ENCODE measurements at places on chromosomes 16 and 17.
A peak's percentile ranks its signal among the peaks of the same experiment; 100 is the strongest.

- ATAC-seq: peak; percentile 53
These were observed 20.8 kb upstream of the DNAH17 start for GRCh38 chr17:78598013-78598471.

- ATAC-seq: no peak
These were observed 1.1 kb upstream of the MYH11 start for GRCh38 chr16:15857724-15858560.

DNA sequence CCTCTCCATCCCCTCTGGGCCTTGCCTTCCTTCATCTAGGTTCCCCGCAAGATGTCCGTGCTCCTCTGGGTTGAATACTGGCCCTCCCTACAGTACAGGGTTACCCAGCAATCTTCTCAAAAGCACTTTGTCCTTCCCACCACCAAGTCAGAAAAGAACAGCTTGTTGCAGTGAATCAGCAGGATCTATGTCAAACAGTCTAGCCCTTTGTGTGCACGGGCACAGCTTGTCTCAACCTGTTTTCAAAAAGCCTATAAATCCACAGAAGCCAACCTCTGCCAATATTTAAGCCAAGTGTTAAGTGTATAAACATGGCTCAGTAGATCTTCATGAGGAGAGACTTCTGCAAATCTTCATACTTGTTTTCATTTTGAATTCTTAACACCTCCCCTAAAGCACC lies 25.2 kb downstream of the C17orf67 start:
- ATAC-seq: no peak

DNA sequence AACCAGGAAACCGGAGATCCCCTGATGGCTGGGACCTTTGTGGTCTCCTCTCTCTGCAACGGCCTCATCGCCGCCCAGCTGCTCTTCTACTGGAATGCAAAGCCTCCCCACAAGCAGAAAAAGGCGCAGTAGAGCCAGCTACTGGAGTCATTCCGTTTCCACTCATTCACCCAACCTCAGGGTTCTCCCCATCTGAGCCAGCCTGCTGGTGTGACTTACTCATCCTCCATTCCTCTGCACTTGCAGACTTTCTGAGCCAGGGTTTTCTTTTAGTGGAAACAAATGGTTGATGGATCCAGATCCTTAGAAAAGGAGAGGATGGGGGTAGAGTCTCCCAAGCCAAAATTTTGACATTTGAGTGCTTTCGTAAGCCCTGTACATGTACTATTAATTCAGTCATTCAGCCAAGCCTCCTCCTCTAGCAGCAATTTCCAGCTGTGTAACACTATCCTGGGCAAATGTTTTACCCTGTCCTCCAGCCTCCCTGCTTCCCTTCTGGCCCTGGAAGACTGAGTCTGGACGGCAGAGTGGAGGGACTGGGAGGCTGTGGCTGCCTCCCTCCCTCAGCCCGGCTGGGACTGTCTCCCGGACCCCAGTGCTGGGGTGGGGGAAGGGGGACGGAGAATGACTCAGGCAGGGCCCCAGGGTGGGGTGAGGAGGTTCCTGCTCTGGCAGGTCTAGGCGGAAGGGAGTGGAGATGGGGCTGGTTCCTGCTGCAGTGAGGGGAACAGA lies 2.3 kb downstream of the SOX15 start:
- no peak for ATAC-seq

DNA sequence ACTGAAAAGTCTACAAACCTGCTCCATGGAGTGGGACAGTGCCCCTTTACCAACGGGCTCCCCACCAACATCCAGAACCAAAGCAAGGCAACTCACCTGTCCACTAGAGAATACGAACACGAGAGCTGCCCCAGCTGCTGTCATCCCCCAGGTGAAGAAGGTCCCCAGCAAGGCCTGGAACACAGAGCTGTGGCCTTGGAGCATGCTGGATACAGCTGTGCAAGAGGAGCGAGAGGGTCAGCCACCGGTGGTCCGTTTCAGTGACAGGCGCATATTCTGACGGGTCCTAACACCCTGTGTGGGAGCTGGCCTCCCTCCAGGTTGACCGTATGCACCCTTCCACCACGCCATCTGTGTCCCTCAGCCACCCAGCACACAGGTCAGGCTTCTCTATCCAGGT lies 3.9 kb downstream of the SLC39A11 start:
- no peak for ATAC-seq

DNA sequence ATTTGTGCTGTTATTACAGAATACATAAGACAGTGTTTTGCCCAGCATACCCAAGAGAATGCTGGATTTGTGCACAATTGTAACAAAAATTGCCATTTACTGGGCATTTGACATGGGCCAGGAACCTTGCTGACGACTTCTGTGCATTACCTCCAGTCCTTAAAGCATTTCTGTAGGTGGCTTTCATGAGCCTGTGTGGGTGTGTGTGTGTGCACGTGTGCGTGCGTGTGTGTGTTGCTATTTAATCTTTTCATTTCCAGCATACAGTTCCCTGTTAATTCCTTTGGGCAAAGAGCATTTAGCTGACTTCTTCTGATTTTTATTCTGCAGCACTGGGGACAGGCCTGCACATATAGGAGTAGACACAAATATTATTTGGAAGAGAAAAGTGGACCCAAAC lies 134.4 kb downstream of the CYLD start:
- ATAC-seq: no peak

- peak; percentile 90 for ATAC-seq
These were observed 15.1 kb downstream of the FAM117A start for GRCh38 chr17:49748791-49749190.

- peak; percentile 71 for ATAC-seq
These were observed 150.6 kb downstream of the CLEC16A start for GRCh38 chr16:11094857-11095565.

DNA sequence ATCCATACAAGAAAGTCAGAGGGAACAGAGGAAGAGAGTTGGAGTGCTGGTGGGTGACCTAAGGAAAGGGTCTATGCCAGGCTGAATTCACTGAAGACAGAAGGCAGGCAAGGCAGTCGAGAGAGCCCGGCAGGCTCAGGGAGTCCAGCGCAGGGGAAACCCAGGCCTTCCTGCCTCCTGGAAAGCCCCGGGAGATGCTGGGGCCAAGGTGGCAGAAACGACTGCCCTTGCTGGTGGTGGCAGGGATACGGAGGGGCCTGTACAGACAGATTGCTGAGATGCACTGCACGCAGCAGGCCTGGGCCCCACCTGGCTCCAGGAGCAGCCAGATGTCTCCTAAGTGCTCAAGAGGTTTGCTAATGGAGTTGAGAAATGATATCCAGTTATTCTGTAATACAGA lies 59.8 kb downstream of the GTF3C1 start:
- ATAC-seq: no peak

DNA sequence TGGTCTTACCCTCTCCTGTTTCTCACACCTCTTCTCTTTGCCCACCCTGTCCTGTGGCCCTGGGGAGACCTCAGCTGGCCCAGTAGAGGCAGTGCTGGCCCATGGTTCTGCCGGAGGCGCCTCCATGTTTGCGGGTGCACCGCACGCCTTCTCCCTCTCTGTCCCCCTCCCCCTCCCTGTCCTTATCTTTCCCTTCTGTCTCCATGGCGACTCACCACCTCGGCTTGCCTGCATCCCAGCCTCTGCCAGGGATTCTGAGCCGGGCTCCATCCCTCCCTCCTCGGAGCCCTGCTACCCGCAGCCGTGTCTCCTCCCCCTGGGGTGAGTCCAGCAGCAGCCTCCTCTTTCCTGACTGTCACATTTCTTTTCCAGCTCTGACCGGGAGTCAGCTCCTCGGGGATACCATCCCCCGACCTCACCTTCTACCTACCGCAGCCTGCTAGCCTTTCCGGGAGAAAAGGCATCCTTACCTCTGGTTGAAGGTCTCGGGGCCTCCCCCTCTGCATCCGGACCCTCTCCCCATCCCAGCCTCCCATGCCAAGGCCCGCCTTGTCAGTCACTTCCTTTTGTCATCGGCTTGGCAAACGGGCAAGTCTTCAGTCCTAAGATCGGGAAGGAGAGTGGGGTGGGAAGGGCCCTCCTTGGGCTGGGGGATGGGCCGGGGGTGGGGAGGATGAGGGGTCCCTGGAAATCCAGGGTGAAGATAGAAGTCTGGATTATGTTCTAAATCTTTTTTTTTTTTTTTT lies at the start of gene RNF112:
Gene RNF112 (plus strand): TSS at position 358 of the 746 bp plus-strand sequence. CDS start 177 bp downstream, at position 535.
- ATAC-seq: no peak

DNA sequence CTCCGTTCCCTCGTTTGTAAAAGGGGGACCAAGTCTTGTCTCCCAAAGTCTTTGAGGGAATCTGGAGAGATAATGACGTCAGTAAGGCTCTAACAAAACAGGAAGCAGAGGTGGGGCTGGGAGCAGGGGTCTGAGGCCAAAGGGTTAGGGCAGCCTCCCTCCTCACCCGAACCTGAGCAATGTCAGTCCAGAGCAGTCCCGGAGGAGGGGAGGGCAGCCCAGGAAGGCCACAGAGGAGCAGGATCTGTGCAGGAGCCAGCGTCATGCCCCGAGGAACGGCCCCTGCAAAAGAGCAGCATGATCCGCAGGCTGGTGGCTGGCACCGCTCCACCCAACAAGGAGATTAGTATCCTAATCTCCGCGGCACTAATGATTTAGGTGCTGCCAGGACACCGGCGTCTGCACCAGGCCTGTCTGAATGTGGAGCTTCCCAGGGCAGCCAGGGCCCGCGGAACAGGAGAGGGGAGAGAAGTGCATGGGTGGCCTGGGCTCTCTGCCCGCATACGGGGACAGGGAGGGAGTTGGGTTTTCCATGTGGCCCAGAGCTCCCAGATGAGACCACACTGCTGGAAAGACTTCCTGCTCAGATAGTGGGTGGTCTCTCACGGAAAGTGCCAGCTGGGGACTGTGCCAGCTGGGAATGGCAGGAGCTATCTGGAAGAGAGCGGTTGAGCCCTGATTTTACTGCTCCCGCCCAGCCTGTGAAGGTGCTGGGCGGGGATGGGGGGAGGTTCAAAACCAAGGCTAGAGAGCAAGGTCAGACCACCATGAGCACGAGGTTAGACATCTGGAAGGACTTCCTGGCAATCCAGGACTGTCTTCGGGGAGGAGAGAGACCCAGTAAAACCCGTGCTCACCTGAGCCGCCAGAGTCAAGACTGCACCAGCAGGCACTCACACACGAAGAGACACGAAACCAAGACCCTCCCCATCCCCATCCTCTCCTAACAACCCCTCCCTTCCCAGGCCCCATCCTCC lies 11.0 kb upstream of the KRT17 start:
- ATAC-seq: no peak

DNA sequence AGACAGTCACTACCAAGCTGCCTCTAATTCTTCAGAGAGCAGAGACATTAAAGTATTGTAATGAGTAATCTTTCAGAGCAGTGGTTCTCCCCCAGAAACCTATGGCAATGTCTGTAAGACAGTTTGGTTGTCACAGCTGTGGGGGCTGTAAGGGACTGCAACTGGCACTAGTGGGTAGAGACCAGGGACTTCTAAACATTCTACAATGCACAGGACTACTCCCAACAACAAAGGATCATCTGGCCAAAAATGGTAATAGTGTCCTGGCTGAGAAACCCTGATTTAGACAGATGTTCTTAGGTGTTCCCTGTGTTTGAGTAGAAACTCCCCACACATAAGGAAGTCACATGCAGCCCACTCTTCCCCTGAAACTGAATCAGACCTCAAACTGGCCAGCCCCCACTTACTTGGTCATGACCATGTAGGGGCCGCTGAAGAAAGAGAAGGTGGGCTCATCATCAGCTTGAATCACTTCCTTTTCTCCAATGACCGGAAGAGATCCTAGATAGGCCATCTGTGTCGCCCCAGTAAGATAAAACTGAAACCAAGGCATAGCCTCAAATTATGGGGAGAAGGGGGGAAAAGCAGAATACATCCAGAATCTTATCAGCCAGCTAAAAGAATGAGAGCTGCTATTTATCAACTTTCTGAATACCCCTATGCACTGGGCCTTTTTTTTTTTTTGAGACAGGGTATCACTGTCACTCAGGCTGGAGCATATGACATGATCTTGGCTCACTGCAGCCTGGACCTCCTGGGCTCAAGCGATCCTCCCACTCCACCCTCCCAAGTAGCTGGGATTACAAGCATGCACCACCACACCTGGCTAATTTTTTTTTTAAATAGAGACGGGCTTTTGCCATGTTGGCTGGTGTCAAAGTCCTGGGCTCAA lies 75.8 kb downstream of the TEX14 start:
- peak; percentile 72 for ATAC-seq

GRCh38 chr16:10202649-10203048 lies 20.4 kb upstream of the GRIN2A start:
- no peak for ATAC-seq

GRCh38 chr17:76382803-76383545 lies 1.4 kb upstream of the SPHK1 start:
- ATAC-seq: peak; percentile 66

- ATAC-seq: no peak
These were observed 598.4 kb upstream of the SOX9 start for GRCh38 chr17:71522383-71522782.

DNA sequence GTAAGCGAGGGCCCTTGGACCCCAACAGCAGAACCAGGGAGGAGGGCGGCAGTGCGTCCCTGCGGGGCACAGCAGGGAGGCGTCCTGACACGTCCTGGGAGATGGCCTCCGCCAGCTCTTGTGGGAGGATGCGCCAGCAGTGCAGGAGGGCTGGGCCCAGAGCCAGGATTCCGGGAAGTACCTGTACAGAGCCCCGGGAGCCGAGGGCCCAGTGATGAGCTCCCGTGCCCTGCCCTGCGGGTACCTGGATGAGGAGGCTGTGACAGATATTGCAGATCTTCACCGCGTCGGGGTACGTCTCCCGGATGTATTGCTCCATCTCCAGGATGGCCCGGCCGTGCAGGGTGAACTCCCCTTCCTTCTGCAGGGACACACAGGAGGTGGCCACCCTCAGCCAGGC lies 23.1 kb downstream of the KDM8 start:
- no peak for ATAC-seq

DNA sequence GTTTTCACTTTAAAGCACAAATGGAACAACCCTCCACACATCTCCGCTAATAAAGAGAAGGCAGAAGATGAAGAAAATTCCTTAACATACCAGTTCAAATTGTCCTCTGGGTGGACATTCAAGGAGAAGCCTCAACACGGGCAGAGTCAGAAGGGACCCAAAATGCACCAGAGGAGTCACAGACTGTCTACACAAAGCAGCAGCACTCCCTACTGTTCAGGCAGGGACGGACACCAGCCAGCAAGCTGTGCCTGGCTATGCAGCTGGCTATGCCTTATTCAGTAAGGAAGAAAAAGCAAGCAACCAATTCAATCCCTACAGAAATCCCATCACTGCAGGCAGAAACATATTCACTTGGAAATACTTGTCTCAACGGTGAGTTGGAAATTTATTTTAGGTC lies 8.1 kb downstream of the DNAJC7 start:
- no peak for ATAC-seq

GRCh38 chr16:48596326-48596725 lies 13.7 kb downstream of the N4BP1 start:
- peak; percentile 99 for ATAC-seq

GRCh38 chr16:65675161-65675560 lies 553.3 kb upstream of the CDH11 start:
- ATAC-seq: no peak
